GM18507 (cell line): ENCODE measurements at places on chromosomes 1 and 21.

DNA sequence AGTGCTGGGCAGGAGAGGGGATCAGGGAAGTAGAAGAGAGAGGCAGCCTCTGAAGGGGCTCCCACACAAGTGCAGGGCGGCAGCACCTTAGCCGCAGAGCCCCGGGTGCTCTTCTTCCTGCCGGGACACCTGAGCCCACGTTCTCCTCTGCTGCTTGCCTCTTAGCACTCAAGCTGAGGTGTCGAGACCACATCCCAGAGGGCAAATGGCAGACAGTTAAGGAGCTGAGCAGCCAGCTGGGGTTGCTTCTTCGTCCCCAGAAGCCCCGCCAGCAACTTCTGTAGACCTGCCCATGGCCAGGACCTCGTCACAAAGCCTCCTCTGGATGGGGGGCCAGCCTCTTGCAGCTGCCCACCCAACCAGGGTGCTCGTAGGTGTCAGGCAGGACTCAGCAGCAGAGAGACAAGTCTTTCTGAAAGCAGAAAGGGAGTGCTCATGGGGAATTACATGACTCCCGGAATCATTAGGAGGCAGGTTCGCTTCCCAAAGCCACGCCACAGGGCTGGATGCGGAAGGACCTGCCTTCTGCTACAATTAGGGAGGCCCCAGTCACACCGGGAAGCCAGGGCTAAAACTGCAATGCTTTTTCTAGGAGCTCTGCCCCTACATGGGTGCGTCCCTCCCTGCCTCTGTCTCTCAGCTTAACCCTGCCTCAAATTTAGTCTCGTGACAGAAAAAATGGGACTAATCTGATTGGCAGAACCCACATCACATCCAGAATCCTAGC is 141.4 kb upstream of the RAB4A start:
- DNase-seq = no peak

GRCh38 chr1:182968151-182968741 is 15.3 kb upstream of the SHCBP1L start:
- DNase-seq = no peak

- no peak for DNase-seq
Measured at GRCh38 chr1:168135921-168136708, 615 bp downstream of the GPR161 start.

DNA sequence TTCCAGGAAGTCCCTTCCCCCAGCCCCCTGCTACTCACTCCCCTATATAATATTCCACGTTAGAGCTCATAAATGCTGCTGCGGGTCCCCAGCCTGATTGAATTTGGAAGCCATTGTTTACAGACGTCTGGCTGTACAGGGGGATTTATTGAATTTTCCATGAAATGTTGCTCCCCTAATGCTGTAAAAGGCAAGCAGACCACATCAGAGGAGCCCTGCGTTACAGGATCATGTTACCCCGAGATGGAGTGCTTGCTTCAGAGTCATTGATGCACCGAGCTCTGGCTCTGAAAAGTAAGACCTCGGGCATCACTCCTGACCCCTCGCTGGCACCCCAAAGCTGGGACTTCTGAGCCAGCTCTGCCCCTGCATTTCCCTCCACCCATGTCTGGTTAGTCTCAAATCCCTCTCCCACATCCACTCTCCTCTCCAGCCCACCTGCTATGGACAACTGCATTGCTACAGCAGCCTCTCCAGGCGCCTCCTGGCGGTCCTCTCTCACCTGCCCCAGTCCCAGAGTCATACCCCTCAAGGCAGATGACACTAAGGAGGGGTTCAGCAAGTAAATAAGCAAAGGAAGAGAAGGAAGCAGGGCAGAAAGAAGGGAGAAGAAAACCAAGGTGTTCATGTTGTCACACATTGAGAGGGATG is 127.8 kb downstream of the TMEM53 start:
- no peak for DNase-seq

DNA sequence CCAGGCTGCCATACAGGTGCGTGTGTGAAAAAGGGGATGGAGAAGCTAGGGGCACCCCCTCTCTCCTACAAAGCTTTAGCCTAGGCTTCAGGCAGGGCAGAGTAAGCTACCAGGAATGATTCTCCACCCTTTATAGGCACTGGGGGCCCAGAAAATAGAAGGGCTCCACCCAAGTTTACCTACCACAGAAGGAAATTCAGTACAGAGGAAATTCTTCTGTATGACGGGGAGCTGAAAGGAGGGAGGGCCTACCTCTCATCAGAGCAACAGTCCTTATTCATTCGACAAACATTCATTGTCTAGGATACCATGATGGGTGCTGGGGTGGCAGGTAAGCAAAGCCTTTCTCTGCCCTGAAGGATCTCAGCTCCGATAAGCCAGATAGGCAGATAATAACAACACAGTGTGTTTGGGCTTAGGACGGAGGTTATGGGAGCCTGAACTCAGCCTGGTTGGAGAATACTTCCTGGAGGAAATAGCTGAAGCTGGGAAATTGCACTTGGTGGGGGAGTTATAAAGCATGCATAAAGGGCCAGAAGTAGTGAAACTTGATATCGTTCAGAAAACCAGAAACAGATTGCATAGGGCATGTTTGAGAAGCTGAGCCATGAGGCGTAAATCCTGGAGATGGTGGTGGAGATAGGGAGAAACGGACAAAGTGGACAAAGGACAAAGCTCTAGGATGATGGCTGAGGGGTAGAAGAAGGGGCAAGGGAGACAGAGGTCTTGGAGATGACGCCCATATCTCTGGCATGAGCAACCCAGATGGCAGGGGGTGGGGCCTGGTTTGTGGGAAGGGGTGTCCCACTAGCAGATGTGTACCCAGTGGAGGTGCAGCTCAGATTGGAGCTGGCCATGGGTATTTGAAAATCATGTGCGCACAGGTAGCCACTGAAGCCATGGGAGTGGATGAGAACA is 5.3 kb upstream of the P3R3URF start:
- no peak for DNase-seq

- DNase-seq = no peak
Measured at GRCh38 chr1:63873751-63874150, 99.9 kb downstream of the ROR1 start.

DNA sequence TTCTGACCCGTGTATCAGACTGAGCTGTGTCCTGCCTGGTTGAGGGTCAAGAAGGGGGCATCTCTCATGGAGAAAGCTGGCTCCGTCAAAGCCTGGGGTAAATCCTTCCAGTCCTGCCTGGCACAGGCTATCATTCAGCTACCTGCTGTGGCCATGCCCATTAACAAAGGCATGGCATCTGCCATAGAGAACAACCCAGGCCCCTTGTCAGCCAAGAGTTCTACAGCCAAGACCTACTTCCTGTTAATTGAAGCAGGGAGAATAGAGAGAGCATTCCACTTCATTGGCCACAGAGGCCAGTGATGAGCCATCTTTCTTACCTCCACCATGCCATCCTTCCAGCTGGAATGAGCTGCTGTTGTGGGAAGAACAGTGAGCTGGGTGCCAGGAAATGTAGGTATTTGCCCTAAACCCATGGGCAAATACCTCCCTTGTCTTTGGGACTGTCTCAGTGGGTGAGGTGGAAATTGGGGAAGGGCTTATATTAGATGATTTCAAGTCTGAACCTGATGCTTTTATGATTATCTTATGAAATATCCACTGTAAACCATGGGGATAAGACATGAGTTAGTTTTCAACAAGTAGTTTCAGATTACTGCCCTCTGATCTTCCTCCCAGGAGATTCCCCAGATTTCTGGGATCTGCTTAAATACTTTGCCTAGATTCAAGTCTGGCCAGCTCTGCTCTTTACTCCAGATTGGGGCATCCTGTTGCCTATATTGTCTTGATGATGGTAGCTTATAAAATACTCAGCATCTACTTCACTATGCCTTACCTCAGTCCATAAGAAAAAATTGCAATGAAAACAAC is 11.2 kb upstream of the KCNQ4 start:
- DNase-seq = no peak

DNA sequence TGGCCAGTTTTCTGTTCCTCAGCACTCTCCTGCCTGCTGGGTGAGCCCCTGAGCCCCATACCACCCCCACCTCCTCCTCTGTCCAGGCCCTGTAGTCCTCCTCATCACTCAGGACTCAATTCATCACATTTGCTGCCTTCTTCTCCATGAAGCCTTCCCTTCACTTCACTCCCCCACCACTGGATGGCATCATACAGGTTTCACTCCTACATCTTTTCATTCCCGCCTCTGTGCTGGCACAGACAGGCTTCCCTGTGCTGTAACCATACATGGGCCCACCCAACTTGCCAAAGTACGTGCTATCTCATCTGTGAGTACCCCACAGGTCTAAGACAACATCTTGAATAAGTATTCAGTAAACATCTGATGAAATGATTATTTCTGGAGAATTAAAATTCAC is 56.9 kb downstream of the SLC45A1 start:
- no peak for DNase-seq
